ENCODE measurements at places on chromosomes 1 and 21.

- DNase-seq, result no peak
Observed at GRCh38 chr21:34235514-34235913, 128.3 kb upstream of the KCNE2 start.

GRCh38 chr21:35801391-35801790, 258.9 kb downstream of the SETD4 start:
- no peak for DNase-seq

DNA sequence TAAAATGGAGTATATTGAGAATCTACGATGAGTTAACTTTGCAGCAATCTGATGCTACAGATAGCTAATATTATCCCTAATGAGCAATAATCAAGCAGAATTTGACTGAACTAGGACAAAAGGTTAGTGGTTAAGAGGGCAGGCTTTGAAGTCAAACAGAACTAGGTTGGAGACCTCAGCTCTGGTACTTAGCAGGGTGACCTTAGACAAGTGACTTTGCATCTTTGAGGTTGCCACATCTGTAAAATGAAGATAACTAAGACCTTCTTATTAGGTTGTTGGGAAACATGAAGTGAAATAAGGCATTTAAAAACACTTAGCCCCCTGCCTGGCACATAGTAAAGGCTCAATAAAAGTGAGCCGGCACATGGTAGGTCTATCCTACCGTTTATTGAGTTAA, 4.3 kb upstream of the FUCA1 start:
- DNase-seq, result no peak

- no peak for DNase-seq
Observed at GRCh38 chr1:25754470-25755181, 45.4 kb upstream of the SELENON start.

DNA sequence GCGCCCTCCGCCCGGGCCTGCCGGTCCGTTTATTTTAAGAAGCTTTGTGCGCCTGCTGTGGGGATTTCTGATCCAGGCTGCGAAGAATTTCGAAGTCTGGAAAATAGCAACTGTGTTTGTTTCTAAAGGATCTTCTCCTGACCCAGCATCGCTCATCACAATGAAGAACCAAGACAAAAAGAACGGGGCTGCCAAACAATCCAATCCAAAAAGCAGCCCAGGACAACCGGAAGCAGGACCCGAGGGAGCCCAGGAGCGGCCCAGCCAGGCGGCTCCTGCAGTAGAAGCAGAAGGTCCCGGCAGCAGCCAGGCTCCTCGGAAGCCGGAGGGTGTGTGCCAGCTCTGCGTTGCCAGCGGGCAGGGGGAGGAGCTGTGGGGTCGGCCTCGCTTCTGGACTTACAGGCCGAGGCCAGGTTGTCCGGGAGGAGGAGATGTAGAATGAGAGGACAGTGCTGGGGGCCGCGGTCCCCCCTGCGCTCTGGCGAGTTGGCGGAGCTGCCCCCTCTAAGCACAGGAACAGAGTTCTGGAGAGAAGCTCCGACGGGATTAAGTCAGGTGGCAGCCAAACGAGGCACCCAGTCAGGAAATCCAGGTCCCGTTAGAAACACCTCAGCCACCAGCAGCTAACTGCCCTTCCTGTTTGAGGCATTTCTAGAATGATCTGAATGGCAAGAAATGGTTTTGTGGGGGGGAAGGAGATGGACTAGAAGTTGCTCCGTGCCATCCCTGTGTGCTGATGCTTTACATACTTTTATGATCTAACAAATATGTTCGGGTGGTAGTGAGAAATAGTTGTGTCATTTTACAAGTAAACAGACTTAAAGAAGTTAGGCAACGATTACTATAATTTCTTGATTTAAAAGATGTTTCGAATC, 948 bp downstream of the TXLNA start:
- DNase-seq, result peak; percentile 75

DNA sequence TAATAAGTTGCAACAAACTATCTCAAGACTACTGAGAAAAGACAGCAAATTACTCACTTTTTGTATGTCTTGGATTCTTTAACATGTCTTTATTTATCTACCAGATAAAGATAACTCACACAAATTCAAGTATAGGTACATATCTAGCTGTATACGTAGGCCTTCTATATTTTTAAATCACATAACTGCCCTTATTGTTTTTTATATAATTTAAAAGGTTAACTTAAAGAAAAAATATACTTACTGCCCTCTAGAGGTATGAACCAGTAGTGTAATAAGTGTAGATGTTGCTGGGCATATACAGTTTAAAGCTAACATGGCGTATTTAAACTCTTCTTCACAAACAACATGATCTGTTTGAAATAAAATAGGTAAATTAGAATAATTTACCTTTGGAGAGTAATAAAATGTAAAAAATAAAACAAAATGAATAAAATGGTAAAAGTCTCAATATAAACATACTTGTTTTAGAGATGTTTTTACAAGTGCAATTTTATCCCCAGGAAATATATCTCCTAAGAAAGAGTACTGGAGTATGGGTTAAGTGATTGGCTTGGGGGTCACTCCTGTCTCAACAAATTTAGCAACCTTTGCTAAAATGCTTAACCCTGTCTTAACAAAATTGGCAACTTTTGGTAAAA, 235.2 kb downstream of the KCNT2 start:
- DNase-seq, result peak; percentile 23

- peak; percentile 49 for DNase-seq
Observed at GRCh38 chr1:87464022-87464490, 135.4 kb downstream of the LMO4 start.

DNA sequence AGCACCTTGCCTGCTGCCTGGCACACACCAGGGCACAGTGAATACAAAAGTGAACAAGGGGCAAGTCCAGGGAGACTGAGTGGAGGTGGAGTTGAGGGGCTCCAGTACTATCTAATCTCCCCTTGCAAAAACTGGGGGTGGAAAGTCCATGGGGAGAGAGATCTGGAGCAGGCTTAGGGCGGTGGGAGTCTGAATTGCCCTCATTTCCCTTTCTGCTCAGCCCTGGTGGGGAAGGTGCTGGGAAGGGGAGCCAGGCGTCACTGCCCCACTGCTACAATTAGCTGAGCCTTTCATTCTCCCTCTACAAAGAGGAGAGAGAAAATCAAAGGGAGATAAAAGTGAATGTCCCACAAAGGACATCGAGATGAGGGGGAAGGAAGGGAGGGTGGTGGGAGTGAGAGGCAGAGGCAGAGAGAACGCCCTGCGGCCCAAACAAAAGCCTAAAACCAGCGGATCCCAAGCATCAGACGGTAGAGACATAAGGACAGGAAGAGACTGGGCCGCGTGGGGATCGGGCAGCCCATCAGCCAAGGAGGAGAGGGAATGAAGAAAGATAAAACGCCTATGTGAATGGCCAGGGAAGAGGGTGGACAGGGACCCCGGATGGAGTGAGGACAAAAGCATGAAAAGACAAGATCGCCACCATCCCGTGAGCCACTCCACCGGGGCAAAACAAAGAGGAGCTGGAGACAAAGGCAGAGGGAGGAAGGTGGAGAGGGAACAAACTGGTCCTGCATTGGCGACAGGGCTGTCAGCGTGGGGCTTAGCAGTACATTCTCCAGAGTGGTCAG, 46.8 kb upstream of the SOX13 start:
- no peak for DNase-seq

- no peak for DNase-seq
Observed at GRCh38 chr1:185732951-185733350, 1.2 kb upstream of the HMCN1 start.

DNA sequence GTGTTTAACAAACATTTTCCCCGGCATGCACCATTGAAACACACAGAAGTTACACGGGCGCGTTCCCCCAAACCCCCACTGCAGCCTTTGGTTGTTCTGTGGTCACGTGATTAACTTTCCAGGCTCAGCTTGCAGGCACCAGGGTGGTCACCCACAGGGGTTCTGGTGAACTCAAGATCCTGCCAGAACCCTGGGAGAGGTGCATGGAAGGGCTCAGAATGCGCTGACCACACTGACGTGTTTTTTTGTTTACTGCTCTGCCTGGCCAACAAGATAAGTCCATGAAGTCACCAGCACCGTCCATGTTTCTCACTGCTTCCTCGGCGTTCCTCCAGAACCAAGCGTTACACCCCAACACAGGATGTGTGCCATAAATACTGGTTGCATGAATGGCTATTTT, 229.5 kb upstream of the VAMP3 start:
- no peak for DNase-seq

DNA sequence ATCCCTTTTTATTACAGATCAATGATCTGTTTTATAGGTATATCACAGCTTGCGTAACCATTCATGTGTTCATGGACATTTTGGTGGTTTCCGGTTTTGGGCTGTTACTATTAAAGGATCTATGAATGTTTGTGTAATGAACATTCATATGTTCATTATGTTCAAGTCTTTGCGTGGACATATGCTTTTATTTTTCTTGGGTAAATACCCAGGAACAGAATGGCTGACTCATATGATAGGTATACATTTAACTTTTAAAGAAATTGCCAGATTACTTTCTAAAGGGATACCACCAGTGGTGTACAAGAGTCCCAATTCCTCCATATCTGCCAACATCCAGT, 73.7 kb downstream of the SPATA46 start:
- DNase-seq, result no peak

GRCh38 chr1:44044071-44044801, 13.0 kb upstream of the SLC6A9 start:
- no peak for DNase-seq

- peak; percentile 50 for DNase-seq
Observed at GRCh38 chr1:17359031-17359430, 13.0 kb upstream of the PADI6 start.
